Progenitor cell of endocrine pancreas (in vitro differentiated cells): ENCODE measurements at places on chromosomes 2 and 18.

DNA sequence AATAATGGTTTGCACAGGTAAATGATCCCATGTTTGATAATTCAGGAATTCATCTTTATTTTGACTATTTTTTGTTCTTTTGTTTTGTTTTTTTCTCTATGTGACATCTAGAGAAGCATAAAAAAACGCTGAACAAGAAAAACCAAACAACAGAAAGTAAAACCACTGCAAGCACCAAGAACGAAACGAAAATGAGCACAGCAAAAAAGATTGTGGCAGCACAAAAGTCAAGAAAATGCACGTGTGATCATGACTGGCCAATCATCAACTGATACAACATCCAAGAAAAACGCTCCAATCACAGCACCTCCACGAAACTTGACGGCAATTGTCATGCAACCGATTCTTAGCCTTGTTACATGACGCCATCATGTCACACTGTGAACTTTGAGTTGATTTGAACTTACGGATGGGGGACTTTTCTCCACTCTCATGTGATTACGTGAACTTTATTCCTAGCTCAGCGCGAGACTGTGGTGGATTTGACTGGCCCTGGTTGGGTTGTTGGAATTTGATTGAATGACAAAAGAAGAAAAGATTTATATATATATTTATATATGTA lies 318.7 kb downstream of the CELF4 start:
- no peak for DNase-seq

GRCh38 chr2:96535331-96535730 lies 1.2 kb upstream of the ARID5A start:
- DNase-seq: no peak

DNA sequence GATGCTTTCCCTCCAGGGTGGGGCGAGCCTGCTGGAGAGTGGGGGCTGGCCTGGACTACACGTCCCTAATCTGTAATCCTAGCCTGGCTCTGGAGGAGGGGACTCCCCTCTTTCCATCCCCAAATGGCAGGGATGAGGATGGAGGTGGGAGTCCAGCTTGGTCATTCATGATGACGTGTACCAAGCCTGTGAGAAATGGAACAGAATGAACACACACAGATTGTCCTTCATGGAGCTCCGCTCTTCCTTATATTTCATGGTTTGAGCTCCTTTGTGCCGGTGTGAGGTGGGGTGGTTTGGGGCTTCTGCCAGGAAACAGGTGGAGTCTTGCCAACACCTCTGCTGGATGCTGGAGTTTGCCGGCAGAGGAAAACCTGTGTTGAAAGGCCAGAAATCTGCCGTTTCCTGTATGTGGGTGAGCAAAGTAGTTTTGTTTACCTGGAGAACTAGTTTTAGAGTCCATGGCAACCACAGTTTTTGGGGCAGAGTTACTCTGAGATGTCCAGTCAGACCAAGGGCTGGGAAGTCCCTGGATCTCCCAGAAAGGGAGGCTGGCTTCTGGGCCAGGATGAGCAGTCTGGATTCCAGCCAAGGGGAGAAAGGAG lies 417.6 kb upstream of the MEX3C start:
- no peak for DNase-seq

- no peak for DNase-seq
Measured at GRCh38 chr2:56009758-56010458, 86.3 kb upstream of the EFEMP1 start.

- DNase-seq: no peak
Measured at GRCh38 chr18:79943608-79944125, 7.8 kb downstream of the SLC66A2 start.

- no peak for DNase-seq
Measured at GRCh38 chr2:62760555-62760954, 55.0 kb downstream of the EHBP1 start.

GRCh38 chr2:187393211-187393610 lies 54.8 kb downstream of the CALCRL start:
- DNase-seq: no peak

- DNase-seq: no peak
Measured at GRCh38 chr2:13091861-13092378, 375.2 kb downstream of the TRIB2 start.

- no peak for DNase-seq
Measured at GRCh38 chr2:170449034-170449433, 266.1 kb upstream of the SP5 start.

- no peak for DNase-seq
Measured at GRCh38 chr2:165792104-165792454, 2.0 kb downstream of the GALNT3 start.

GRCh38 chr2:227374158-227374557 lies 4.9 kb downstream of the TM4SF20 start:
- DNase-seq: no peak

GRCh38 chr2:111904726-111905474 lies 6.5 kb downstream of the MERTK start:
- DNase-seq: no peak

DNA sequence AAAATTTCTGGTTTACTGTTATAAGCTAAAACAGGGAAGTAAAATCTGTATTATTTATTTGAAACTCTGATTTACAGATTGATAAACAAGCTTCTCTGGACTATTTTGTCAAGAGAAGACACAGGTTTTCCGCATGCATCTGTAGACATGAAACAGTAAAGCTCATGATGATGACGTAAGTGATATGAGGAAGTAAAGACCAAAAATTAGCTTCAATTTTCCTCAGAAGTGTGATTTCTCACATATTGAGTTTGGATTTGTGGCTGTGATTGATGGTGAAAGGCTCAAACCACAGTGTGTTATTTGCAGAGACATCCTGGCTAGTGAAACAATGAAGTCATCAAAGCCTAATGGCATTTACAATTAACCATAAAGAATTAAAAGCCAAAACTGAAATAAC lies 12.6 kb upstream of the LONRF2 start:
- no peak for DNase-seq

- no peak for DNase-seq
Measured at GRCh38 chr2:39434233-39434897, 2.7 kb downstream of the MAP4K3 start.

DNA sequence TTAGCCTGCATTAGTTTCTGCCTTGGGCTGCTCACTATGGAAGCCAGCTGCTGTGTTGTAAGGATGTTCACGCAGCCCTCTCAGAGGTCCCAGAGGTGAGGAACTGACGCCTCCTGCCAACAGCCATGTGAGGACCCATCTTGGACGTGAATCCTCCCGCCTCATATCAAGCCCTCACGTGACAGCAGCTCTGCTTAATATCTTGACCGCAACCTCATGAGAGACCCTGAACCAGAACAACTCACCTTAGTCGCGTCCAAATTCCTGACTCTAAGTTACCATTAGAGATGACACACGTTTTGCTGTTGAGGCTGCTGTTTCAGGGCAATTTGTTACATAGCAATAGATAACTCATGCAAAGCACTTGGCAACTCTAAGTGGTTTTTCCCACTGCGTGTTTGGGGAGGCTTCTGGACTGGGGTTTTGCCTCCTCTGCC lies 97.7 kb downstream of the TMEM17 start:
- DNase-seq: no peak

DNA sequence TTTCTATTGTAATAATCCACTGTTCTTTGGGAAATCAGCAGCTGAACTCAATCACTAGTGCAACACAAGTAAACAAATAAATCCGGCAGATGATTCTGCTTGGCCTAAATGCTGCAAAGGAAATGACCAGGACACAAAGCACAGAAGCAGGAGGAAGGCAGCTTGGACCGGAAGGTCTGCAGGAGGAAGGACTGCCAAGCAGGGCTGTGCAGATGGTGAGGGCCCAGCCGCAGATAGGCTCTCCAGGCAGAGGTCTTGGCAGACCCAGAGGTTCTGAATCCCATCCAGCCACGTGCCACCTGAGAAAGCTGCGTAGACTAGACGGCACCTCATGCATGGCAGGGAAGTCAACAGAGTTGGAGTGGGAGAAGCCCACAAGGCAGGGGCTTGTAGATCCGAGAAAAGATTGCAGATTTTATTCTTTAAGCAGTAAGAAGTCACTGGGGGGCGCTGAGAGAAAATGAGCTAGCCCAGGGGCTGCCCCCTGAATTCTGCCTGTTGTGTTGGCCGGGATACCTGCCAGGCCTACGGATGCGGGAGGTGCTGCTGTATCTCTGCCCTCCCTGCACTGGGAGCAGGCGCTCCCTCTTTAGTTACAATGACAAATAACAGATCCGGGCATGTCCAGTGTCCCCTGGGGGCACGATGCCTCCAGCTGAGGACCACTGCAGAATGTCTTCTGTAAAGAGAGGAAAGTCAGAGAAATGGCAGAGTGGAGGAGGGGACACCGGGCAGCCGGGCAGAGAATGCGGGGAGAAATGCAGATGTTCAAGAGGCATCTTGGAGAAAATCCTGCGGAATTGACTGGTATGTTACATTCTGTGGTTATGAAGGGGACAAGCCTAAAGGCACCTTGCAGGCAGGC lies 153.5 kb downstream of the PXDN start:
- DNase-seq: no peak

- no peak for DNase-seq
Measured at GRCh38 chr2:149544692-149545091, 42.9 kb downstream of the MMADHC start.

DNA sequence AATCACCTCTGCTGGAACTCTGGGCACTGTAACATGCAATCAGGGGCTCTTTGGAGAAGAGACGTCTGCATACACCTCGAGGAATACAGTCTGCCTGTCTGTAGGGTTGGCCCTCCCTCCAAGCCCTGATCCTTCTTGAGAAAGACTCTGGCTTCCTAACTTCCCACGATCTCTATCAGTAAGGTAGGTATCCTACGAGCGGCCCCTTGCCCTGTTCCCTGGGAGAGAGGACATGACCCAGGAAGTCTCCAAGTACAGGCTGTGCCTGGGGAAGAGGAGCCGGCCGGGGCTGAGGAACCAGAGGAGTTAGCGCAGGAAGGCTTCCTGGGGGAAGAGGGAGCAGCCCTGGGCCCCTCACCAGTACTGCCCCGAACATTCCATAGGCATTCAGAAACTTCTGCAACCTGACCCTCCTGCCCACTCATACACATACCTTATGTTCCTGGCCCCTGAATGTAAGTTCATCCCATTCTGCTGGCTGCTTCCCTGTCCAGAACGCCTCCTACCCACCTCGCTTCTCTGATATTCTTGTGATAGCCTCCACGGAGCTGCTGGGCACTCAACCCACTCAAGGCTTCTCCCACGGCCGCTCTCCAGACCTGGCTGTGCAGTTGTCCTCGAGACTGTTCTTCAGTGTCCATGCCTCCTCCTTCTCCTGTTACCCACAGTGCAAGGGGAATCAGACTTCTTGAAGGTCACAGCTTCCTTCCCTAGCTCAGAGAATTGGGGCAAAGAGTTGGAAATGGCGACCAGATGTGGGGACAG lies 116.1 kb downstream of the CYP26B1 start:
- DNase-seq: no peak

DNA sequence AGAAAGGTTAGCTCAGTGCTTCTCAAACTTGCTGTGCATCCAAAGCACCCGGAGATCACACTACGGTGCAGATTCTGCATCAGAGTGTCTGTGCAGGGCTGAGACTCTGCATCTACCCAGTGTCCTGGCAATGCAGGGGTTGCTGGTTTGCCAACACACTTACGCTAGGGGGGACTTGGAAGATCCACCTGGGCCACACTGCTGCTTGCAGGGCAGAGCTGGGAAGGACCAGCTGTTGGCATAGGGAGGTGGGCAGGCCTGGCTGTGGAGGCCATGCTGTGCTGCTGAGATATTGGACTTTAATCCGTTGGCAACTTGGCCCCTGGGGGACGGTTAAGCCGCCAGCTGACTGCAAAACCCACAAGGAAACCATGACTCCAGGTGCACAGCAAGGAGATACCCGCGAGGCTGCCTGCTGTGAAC lies 397.6 kb upstream of the HS6ST1 start:
- no peak for DNase-seq

GRCh38 chr2:147223119-147223518 lies 621.7 kb upstream of the ACVR2A start:
- DNase-seq: no peak
